Activated T-helper 1 cell treated with anti-CD3 and anti-CD28 coated beads, Interleukin-12 subunit alpha, Interleukin-12 subunit beta, Interleukin-2, Interleukin-4 antibody, amounts not matched to agents 30 ng/mL and 10 ng/mL and 1 ng/mL, durations not matched to agents 14 hours and 24 hours and 36 hours (primary cell): ENCODE measurements at places on chromosomes 13 and 19. TPM values are rescaled to one million over a fixed set of nuclear protein-coding genes. Genes with fewer than 3 reads are reported as not detected.
A peak's percentile ranks its signal among the peaks of the same experiment; 100 is the strongest.

DNA sequence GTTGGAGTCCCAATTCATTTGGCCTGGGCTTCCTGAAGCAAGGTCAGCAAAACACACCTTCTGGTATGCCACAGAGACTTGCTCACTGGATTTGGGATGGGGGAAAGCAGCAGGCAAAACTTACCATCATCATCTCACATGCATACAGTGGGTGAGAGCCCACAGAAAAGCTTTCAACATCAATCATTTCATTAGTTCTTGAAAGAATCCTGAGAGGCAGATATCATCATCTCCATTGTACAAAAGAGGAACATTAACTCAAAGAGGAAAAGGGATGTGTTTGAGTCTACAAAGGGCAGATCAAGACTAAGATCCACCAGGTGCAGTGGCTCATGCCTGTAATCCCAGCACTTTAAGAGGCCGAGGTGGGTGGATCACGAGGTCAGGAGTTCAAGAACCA, 6.4 kb downstream of the WDR87 start:
- H3K36me3 ChIP-seq = no peaks in the 10 kb centered on the region
- peaks cover 4% of the 10 kb centered on the region for H3K4me1 ChIP-seq
- no peak for DNase-seq
- H3K27me3 ChIP-seq = no peaks in the 10 kb centered on the region

DNA sequence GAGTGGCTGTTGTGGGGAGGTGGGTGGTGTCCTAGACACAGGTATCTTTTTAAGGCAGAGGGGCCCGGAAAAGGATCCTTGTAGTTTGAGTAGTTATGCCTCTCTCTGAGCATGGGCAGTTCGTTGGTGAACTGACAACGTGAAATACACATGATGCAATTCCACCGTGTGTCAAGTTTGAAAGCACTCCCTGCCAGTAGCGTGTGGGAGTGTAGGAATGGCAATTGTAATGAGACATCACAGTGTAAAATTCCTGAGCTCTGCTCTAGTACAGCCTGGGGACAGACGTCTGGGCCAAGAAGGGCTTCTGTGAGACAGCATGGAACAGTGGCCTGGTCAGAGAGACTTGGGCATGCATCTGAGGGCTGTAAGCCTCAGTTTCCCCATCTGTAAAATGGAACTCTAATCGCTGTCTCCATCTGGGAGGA, 10.4 kb upstream of the ASF1B start:
- no peak overlapping the region for H3K27ac ChIP-seq
- no peaks in the 10 kb centered on the region for H3K27me3 ChIP-seq
- H3K4me1 ChIP-seq = peaks cover 29% of the 10 kb centered on the region
- DNase-seq = no peak
- H3K4me3 ChIP-seq = no peak overlapping the region
- H3K36me3 ChIP-seq = peaks cover 4% of the 10 kb centered on the region

The PDCD2L gene
- 51.3 and 52.3 TPM in 2 replicates for total RNA-seq

DNA sequence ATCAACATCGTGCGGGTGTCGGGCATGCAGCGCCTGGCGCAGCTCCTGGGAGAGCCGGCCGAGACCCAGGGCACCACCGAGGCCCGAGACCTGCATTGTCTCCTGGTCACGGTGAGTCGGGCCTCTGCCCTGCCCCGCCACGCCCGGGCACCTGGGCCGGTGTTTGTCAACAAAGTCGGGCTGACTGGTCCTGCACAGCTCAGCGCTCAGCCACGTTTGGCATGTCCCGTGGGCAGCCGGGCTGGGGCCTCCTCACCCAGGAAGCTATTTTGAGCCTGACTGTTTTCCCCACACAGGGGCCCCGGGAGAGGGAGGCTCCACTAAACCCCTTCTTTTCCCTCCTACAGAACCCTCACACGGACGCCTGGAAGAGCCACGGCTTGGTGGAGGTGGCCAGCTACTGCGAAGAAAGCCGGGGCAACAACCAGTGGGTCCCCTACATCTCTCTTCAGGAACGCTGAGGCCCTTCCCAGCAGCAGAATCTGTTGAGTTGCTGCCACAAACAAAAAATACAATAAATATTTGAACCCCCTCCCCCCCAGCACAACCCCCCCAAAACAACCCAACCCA, 1.3 kb downstream of the GADD45B start:
- H3K4me1 ChIP-seq = peaks cover 16% of the 10 kb centered on the region
- H3K36me3 ChIP-seq = peaks cover 23% of the 10 kb centered on the region
- no peaks in the 10 kb centered on the region for H3K27me3 ChIP-seq
- H3K27ac ChIP-seq = peak overlapping the region; percentile 88
- H3K4me3 ChIP-seq = peak overlapping the region; percentile 93
- DNase-seq = no peak

GRCh38 chr13:46369506-46370277, 17.4 kb downstream of the RUBCNL start:
- peaks cover 36% of the 10 kb centered on the region for H3K4me1 ChIP-seq
- no peaks in the 10 kb centered on the region for H3K27me3 ChIP-seq
- no peak overlapping the region for H3K27ac ChIP-seq
- no peak overlapping the region for H3K4me3 ChIP-seq
- H3K36me3 ChIP-seq = peaks cover 3% of the 10 kb centered on the region
- DNase-seq = no peak

GRCh38 chr19:42115705-42116104, 16.5 kb downstream of the POU2F2 start:
- peak overlapping the region; percentile 46 for H3K27ac ChIP-seq
- peaks cover 45% of the 10 kb centered on the region for H3K36me3 ChIP-seq
- DNase-seq = no peak
- H3K4me3 ChIP-seq = no peak overlapping the region
- H3K4me1 ChIP-seq = peaks cover 47% of the 10 kb centered on the region

- H3K4me3 ChIP-seq = no peak overlapping the region
- H3K27me3 ChIP-seq = no peaks in the 10 kb centered on the region
- no peaks in the 10 kb centered on the region for H3K4me1 ChIP-seq
- no peaks in the 10 kb centered on the region for H3K36me3 ChIP-seq
Measured at GRCh38 chr13:73865027-73865426, 269.2 kb downstream of the KLF12 start.

DNA sequence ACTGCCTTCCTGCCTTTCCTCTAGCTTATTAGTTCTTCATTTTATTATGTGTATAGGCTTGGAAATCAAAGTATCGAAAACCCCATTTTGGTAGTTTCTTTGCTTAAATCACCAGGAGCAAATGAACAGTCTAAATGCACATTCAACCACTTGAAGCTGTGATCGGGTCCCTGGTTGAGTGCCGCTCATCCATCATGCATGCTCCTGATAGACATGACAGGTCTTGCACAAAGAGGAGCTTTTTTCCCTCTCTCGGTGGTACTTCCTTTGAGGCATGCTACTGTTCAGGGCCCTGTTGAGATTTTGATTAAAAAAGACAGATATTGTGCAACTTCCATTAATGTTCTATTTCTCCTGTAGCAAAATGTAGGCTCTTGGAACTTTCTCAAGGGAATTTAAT, 185.8 kb downstream of the OLFM4 start:
- H3K27me3 ChIP-seq = no peaks in the 10 kb centered on the region
- H3K27ac ChIP-seq = no peak overlapping the region

The UPF3A gene
- total RNA-seq = 45.9 and 48.3 TPM in 2 replicates

DNA sequence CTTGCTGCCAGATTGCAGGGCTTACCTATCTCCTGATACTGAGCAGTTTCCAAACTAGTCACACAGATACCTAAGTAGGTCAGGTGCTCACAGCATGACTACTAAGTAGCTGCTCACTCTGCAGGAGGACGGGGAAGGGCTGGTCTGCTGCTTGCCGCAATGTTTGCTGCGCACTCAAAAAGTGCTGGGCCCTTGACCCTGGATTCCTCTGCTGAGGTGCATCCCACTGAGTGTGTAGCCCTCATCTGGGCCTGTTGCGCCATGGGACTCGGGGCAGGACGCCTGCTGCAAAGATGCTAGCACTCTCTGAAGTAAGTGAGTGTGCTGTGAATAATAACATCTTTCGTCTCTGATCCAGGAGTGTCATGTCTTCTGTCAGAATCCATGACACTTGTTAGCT, 59.2 kb upstream of the MEDAG start:
- no peak for DNase-seq
- no peaks in the 10 kb centered on the region for H3K36me3 ChIP-seq
- H3K27me3 ChIP-seq = peaks cover 9% of the 10 kb centered on the region
- H3K27ac ChIP-seq = no peak overlapping the region
- no peak overlapping the region for H3K4me3 ChIP-seq

DNA sequence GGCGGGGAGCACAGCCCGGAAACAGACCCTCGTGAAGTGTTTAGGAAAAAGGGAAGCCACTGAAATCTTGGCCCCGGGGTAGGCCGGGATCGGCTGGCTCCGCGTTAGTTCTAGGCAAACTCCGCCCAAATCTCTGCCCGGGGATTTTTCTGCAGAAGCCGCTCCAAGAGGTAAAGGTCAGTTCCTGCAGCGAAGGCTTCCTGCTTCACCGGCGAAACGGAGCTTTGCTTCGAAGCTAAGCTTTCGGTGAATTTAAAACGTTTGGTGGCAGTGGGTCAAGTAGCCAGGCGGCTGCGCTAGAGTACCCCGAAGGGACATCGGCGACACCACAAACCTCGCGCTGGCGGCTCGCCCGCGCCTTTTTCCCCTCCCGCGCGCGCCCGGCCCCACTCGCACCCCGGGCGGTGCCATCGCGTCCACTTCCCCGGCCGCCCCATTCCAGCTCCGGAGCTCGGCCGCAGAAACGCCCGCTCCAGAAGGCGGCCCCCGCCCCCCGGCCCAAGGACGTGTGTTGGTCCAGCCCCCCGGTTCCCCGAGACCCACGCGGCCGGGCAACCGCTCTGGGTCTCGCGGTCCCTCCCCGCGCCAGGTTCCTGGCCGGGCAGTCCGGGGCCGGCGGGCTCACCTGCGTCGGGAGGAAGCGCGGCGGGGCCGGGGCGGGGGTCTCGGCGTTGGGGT, 441 bp downstream of the GJB2 start:
- peaks cover 22% of the 10 kb centered on the region for H3K4me1 ChIP-seq
- no peak for DNase-seq
- peaks cover 59% of the 10 kb centered on the region for H3K27me3 ChIP-seq
- H3K27ac ChIP-seq = no peak overlapping the region
- H3K36me3 ChIP-seq = peaks cover 2% of the 10 kb centered on the region

- no peaks in the 10 kb centered on the region for H3K27me3 ChIP-seq
- DNase-seq = peak; percentile 8
- H3K4me1 ChIP-seq = no peaks in the 10 kb centered on the region
- no peak overlapping the region for H3K4me3 ChIP-seq
- no peaks in the 10 kb centered on the region for H3K36me3 ChIP-seq
- no peak overlapping the region for H3K27ac ChIP-seq
Measured at GRCh38 chr13:72643311-72643989, 84.0 kb downstream of the MZT1 start.

The MRPL54 gene
- total RNA-seq = 88.2 and 94.7 TPM in 2 replicates

GRCh38 chr13:99985241-99985874, 3.8 kb downstream of the ZIC2 start:
- no peak overlapping the region for H3K4me3 ChIP-seq
- no peaks in the 10 kb centered on the region for H3K36me3 ChIP-seq
- no peak for DNase-seq

DNA sequence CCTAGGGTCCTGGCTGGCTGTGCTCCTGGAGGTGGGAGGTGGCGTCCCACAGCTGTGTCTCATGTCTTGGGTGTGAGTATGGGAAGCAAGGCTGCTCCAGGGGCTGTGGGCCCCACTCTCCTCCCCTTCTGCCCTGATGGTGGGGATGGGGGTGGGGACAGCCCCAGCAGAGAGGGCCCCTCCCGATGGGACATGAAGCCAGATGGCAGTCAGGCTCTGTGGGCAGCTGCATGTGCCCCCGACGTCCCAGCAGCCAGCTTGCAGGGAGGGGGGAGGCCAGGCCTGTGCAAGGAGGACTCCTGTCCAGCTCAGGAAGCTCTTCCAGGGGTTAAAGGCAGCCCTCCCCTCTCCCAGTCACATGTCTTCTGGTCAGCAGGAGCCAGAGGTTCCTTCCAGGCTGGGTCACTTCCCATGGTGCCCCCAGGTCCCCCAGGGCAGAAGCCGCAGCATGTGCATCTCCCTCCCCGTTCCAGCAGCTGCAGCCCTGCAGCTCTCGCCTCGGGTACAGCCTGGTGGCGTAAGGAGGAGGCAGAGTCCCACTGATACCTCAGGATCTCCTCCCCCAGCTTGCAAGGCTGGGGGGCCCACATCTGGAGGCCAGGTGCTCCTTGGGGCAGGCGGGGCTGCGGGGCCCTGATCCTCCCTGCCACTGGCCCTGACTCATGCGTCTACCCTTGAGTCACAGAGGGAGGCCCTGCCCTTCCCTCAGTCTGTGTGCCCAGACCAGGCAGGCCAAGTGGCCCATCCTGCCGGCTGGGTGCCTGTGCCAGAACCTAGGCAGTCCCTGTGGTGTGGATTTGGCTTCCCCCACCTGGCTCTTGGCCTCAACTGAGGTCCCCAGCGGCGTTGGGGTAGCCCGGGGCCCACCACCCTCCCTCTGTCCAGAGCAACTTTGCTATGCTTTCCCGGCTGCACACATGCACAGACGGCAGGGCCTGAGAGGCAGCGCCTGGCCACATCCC, 13.0 kb downstream of the YIPF2 start:
- no peak for DNase-seq
- no peak overlapping the region for H3K27ac ChIP-seq
- no peak overlapping the region for H3K4me3 ChIP-seq
- H3K4me1 ChIP-seq = no peaks in the 10 kb centered on the region
- H3K36me3 ChIP-seq = peaks cover 12% of the 10 kb centered on the region

DNA sequence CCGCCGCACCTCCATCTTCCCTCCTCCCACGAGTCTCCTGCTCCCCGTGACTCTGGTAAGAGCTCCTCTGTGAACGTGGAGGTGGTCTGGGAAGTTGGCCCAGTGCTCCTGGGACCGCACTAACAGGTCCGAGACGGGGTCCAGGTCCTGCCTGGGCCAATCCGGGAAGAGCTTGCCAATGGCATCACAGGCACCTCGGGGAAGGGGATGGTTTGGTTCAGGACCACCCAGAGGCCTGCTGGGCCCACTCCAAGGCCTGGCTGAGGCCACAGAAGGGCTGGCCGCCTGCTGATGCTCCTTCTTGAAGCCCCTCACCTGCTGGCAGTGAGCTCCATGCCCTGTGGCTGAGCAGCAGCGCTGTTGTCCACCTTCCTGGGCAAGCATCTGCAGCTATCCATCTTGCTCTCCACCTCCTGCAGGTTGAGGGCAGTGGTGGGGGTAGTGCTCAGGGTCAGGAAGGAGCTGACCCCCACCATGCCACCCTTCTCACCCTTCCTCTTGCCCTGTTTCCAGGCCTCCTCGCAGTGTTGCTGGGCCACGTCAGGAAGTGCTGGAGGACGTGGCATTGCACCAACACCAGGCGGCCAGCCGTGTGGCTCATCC, 41.2 kb upstream of the TPM4 start:
- no peak for DNase-seq
- no peaks in the 10 kb centered on the region for H3K36me3 ChIP-seq
- H3K27me3 ChIP-seq = no peaks in the 10 kb centered on the region
- H3K4me1 ChIP-seq = no peaks in the 10 kb centered on the region
- no peak overlapping the region for H3K4me3 ChIP-seq

The OR10H1 gene
- total RNA-seq = not detected in 2 replicates

DNA sequence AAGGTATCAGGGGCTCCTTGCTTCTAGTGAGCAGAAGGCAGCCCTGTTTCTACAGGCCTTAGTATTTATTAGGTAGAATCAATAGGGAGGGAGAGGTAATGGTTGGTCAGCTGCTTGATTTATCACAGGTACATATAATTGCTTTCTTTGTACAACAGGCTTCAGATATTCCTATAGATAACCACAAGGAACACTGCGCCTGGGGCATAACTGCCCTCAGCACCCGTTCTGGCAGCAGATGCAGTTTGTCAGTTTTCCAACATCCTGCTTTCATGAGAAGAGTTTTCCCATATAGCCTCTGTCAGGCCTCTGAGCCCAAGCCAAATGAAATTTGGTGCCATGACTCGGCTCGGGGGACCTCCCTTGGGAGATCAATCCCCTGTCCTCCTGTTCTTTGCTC, 12.4 kb upstream of the ZNF486 start:
- peaks cover 2% of the 10 kb centered on the region for H3K36me3 ChIP-seq
- H3K27me3 ChIP-seq = no peaks in the 10 kb centered on the region
- H3K4me1 ChIP-seq = no peaks in the 10 kb centered on the region
- no peak for DNase-seq
- no peak overlapping the region for H3K4me3 ChIP-seq
